NCI-H1048 (cell line): ENCODE measurements at places on chromosomes 12 and 14.

- DNase-seq = no peak
Observed at GRCh38 chr14:99192028-99192621, 79.9 kb downstream of the BCL11B start.

GRCh38 chr14:81480741-81481140, 52.9 kb downstream of the SEL1L start:
- no peak for DNase-seq

GRCh38 chr14:22607291-22607690, 9.2 kb downstream of the ABHD4 start:
- DNase-seq = no peak

DNA sequence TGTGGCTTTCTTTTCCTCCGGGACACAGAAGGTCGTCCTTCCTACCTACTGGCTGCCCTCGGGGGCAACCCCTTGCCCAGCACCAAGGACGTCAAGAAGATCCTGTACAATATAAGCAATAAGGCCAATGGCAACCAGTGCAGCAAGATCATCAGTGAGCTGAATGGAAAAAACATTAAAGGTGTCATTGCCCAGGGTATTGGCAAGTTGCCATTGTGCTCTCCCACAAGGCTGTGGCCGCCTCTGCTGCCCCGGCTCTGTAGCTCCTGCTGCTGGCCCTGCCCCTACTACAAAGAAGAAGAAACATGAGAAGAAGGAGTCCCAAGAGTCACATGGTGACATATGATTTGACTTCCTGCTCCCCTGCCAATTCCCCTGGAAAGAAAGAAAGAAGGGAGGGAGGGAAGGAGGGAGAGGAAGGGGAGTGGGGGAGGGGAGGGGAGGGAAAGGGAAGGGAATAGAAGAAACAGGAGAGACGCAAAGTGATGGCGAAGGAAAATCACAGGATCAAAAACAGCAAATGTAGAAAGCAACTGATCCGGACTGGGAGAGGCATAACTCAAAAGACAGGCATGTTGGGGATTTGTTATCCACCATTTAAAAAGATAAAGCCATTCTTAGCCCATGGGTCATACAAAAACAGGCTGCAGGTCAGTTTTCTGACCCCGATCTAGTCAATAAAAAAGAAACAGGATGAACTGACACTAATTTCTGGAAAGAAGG, 61.3 kb upstream of the RESF1 start:
- no peak for DNase-seq

DNA sequence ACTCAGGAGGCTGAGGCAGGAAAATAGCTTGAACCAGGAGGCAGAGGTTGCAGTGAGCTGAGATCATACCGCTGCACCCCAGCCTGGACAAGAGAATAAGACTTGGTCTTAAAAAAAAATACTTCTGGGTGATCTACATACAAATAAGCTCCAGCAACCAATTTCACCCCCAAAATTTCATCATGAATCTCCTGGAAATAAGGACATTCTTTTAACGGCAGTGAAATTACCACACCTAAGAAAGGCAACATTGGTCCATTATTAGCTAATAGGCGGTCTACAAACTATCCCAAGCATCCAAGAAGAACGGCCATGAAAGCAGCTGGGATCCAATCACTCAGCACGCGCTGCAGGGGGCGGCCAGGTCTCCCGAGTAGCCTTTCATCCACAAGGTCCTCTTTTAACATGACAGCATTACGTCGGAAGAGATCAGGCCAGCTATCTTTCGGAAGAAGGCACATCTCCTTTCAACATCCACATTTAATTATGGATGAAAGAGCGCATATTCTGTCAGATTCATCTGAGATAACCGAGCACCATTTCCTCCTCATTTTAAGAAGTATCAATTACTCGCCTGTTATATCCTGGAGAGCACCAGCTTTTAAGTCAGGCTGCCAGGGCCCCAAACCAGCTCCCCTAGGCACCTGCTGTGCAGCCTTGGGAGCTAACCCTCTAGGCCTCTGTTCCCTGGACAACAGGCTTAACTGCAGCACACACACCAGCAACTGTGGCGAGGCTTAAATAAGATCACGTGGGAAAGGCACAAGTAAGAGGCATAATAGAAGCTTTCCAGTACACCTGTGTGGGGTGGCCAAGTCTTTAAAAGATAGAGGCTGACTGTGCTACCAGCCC, 4.2 kb downstream of the SLC15A4 start:
- DNase-seq = no peak
